Activated T-helper 17 cell treated with anti-CD3 and anti-CD28 coated beads, Interleukin-2, amount 50 U/mL, for 72 hours (primary cell): ENCODE measurements at places on chromosomes 11 and 22. TPM values are rescaled to one million over a fixed set of nuclear protein-coding genes. Genes with fewer than 3 reads are reported as not detected.

- no peak for ATAC-seq
Observed at GRCh38 chr22:45743687-45744086, 72.1 kb downstream of the ATXN10 start.

DNA sequence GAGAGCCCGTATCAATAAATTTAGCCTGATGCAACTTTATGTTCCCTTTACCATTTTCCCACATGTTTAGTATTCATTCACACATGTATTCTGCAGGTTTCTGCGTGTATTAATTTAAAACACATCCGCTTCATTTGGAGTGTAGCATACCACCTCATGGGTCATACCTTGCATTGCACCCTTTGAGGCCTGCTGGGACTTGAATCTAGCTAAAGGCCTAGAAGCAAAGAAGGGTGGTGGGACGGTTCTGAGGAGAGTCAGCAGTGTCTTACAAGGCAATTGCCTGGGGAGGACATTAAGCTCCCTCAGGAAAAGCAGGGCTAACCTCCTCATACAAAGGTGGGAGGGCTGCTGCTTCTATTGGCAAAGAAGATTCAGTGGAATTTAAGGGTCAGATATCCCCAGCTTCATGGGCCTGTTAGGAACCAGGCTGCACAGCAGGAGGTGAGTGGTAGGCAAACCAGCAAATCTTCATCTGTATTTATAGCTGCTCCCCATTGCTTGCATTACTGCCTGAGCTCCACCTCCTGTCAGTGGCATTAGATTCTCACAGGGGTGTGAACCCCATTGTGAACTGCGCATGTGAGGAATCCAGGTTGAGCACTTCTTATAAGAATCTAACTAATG lies 15.9 kb upstream of the SNX19 start:
- no peak for ATAC-seq

GRCh38 chr22:35892192-35892591 lies 136.4 kb downstream of the RBFOX2 start:
- ATAC-seq, result no peak

Gene SCGB1D2
- not detected for total RNA-seq

Gene NAV2
- 0.37 TPM for total RNA-seq
